HL-60 (cell line): ENCODE measurements at places on chromosomes 16 and 17.

DNA sequence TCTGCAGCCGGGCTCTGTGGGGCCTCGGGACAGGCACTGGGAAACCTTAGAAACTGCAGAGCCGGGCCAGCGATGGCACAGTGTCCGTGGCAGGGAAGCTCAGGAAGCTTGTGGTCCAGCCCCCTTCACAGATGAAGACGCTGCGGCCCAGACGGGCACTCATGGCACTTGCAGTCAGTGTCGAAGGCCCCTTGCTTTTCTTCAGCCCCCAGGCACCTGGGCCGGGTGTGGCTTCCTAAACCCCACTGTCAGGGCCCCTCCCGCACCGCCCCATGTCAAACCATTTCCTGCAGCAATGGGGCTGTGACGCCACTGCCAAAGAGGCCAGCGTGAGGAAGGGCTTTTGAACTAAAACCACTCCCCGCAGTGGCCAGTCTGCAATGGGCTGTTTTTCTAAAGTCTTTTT lies 164.0 kb downstream of the LAT start:
- DNase-seq: peak; percentile 66

DNA sequence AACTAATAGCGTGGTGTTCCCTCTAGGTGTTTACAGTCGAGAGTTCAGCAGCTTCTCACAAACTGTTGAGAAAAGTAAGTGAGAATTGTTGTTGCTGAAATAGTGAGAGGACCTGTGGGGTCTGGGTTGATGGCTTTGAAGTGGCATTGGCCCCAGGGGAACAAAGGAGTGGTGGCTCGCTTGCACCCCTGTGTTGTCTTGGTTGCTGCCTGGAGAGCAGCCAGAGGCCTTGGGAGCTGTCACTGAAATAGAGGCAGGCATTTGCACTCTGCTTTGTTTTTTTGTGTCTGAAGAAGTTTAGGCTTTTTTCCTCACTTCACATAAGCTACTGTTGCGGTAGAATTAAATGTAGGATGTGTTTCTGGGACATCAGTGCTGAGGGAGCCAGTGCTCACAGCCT lies 36.8 kb downstream of the PRMT7 start:
- no peak for DNase-seq

- no peak for DNase-seq
Observed at GRCh38 chr17:50562242-50563091, 2.0 kb downstream of the CACNA1G start.

- no peak for DNase-seq
Observed at GRCh38 chr17:10681866-10682446, 15.4 kb downstream of the SCO1 start.

DNA sequence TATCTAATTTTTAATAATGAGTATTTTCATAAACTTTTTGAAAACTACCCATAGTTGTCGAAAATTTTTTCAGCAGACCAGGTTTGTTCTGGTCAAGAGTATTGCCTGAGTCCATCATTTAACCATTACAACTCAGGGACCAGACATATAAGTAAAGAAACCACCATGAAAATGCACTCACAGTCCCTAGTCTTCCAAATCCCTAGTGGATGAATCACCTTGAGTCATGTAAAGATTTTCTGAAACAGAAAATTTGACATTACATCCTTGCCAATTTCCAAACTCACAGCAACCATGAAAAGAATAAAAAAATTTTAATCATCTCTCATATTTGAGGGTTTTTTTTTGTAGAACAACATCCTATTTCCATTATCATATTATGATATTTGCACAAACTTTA lies 1337.5 kb upstream of the CDH8 start:
- DNase-seq: no peak

DNA sequence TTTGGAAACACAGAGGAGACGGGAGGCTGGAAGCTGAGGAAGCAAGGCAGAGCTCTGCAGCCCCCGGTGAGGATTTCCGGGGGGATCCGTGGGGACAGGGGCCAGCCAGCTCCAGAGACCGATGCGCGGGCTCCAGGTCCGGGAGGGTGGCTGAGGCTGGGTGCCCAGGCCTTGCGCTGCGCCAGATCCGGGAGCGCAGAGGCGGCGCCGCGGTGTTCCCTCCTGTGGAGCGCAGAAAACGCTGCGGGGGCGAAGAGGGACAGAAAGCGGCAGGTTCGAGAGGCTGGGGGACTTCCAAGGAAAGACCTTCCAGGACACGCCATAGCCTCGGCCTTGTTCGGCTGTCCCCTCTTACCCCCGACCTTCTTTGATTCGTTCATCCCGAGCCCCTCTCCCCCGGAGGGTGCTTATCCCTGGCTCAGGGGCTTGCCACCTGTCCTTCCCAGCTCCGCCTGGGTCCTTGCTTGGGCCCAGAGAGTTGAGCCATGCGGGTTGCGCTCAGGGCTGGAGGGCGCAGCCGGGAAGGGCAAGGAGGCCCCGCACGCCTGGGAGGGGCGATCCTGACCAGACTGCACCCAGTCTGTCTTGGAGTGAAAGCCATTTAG lies 697 bp upstream of the SHISA9 start:
- DNase-seq: no peak

- DNase-seq: no peak
Observed at GRCh38 chr16:57809276-57810196, 7.2 kb upstream of the KIFC3 start.

DNA sequence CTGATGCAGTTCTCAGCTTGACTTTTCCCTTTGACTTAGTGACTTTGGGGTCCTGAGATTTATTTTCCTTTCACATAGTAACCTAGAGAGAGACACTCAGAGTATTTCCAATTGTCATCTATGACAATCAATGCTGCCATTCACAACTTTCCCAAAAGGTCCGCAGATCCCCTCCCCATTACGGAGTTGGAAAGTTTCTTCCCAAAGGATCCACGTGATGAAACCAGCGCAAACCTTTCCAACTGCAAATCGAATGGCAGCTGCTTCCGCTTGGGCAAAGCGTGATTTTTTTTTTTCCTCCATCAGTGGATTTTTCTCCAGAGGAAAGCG lies 538 bp upstream of the FCSK start:
- DNase-seq: no peak

DNA sequence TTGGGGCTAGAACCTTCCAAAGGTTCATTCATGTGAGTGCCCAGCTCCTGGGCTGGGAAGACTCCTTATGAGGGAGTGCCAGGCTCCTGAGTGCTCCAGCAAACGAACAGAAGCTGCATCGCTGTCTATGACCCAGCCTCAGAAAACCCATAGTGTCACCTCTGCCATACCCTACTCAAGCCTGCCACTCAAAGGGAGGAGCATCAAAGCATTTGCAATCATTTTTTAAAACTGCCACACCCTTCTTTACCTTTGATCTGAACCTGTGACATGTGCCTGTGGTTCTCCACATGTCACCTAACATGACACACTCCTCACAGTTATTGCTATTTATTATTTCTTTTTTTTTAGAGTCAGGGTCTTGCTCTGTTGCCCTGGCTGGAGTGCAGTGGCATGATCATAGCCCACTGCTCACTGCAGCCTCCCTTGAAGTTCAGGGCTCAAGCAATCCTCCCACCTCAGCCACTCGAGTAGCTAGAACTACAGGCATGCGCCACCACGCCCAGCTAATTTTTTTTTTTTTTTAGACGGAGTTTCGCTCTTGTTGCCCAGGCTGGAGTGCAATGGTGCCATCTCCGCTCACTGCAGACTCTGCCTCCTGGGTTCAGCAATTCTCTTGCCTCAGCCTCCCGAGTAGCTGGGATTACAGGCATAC lies 7.3 kb upstream of the KDM8 start:
- DNase-seq: no peak

GRCh38 chr17:17155568-17155967 lies 50.6 kb downstream of the PLD6 start:
- no peak for DNase-seq

- no peak for DNase-seq
Observed at GRCh38 chr17:45046537-45047125, 4.8 kb downstream of the DCAKD start.

GRCh38 chr17:66548158-66548557 lies 245.7 kb downstream of the PRKCA start:
- no peak for DNase-seq

GRCh38 chr17:45334231-45334630 lies 17.4 kb upstream of the MAP3K14 start:
- no peak for DNase-seq

- no peak for DNase-seq
Observed at GRCh38 chr17:43609613-43610385, 51.9 kb downstream of the MEOX1 start.

- DNase-seq: no peak
Observed at GRCh38 chr16:76175718-76176117, 101.5 kb upstream of the CNTNAP4 start.

DNA sequence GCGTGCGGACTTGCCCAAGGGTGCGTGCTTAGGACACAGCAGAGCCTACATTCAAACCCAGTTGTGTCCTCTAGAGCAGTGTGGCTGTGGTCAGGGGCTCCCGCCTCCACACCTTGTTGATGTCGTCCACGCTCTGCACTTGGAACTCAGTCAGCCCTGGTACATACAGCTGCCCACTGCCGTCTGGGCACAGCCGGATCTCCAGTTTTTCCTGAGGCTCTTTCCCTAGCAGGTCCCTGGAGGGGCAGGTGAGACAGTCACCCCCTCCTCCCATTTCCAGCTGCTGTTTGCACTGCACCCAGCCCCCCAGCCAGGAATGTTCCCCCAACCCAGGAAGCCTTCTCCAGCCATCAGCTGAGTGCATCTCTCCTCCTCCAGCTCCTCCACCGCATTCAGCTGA lies 25.7 kb downstream of the KATNB1 start:
- DNase-seq: no peak

- no peak for DNase-seq
Observed at GRCh38 chr17:81031566-81032550, 3.1 kb upstream of the BAIAP2 start.

- no peak for DNase-seq
Observed at GRCh38 chr16:57611181-57611580, 17.2 kb upstream of the ADGRG1 start.

GRCh38 chr16:86882586-86883280 lies 304.4 kb downstream of the FOXL1 start:
- DNase-seq: no peak

DNA sequence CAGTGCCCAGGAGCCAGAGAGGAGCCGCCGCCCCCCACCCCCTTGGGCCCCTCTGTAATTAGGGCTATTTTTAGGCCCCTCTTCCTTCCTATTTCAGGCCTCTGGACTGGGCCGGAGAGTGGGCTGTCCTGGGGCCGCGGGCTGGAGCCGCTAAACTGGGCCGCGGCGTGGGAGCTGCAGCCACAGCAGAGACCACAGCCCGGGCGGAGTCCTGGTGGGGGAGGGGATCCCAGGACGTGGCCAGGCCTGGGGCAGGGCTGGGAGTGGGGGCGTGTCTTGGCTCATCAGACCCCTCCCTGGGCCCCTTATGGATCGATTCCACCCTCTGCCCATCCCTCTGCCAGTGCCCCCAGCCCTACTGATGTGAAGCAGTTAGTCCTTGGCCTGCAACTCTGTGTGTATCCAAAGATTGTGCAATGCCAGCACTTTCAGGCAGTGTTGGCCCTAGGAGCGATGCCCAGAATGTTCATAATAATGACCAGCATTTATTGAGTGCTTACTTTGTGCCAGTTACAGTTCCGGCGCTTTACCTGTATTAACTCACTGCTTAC lies 15.0 kb upstream of the TAC4 start:
- no peak for DNase-seq

GRCh38 chr17:1108765-1109605 lies 70.8 kb downstream of the ABR start:
- peak; percentile 26 for DNase-seq

DNA sequence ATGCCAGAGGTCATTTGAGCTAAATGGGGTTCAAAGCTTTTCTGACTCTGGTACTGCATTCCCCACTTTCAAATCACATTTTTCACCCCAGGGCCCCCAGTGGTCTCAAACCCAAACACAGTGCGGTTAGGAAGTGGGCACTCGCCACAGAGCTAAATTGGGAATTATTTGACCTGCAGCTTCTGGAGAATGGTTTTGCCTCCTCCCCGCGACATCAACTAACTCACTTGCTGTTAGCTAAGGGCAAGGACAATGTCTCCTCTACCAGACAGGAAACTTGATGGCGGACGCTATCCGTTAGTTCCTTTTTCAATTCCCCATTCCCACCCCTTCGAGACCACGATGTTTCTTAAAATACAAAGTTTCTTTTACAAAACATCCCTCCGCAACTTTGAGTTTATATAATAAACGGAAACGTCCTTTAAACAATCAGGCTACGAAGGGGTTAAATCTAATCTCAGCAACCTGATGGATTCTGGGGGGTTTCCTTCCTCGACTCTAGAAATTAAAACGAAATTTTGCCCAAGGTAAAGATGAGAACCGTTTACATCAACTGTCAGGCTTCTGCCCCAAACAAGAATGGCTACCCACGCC lies 500 bp upstream of the KAT7 start:
- DNase-seq: no peak

DNA sequence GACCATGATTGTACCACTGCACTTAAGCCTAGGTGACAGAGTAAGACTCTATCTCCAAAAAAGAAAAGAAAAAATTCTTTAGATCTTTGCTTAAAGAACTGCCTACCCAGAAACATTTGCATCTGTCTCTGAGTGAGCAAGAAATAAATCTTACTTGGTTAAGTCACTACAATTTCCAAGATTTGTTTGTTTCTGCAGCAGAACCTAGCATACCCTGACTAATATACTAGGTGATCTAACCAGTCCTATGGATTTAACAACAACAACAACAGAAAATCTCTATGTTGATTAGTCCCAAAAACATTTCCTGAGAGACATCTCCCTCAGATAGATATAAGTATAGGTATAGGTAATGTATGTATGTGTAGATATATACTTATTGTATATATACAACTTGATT lies 549.3 kb upstream of the PSMD7 start:
- DNase-seq: no peak

DNA sequence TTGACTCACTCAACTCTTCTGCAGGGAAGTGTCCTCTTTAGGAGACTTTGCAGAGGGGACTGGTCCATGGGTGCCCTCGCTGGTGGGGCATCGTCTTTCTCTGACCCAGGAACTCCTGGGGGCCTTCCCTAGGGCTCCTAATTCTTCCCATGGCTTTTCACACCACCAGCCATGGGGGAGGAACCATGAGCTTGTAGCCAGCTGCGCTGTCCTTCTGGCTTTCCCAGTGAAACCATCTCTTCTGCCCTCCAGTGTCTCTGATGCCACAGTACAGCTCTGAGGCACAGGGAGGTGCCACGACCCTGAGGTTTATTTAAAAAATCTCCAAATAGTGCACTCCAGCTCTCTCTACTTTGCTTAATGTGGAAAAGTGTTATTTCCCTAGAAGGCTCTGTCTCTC lies 78.6 kb downstream of the SDR42E1 start:
- no peak for DNase-seq

DNA sequence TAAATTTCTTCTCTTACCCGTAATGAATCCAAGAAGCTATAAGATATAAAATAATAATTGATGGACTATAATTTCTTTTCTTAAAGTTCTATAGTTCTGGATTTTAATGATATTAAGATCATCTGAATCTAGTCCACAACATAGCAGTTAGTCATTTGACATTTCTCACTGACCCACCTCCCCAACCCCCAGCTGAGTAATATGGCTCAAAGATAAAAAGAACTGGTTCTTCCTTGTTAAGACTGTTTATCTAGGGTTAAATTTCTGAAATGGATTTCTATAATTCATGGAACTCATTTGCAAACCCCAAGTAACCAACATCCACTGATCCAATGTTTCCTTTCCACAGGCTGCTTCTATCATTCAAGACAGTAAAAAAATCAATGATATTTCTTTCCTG lies 133.9 kb upstream of the SOX9 start:
- DNase-seq: no peak

GRCh38 chr16:56551796-56552738 lies 12.8 kb upstream of the MT4 start:
- DNase-seq: peak; percentile 4

GRCh38 chr16:79714440-79714839 lies 113.9 kb upstream of the MAF start:
- no peak for DNase-seq
